ENCODE measurements at places on chromosomes 5 and 9.

DNA sequence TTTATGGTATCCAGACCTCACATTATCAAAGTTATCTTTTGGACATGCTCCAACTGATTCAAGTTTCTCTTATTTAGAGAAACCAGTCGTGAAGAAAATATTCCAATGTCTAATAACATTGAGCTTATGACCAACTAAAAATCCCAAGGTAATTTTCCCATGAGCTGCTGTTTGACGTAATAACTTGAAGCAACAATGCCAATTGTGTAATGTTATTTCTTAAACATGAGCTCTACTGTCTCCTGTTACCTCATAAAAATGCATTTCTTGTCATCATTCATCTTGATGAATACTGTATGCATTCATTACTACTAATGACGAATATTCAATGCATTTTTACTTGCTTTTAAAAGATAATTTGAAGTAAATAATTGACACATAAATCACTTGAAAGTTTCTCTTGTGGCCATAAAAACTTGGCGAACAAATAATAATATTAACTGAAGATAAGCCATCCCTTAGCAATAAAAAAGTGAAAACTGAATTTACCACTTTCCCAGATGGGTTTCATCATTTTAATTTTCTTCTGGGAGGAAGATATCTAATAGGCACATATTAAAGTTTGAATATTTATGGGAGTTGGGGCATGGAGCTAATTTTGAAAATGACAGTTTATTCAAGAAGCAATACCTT, 424 bp upstream of the MARCOL start:
- no peak for DNase-seq

DNA sequence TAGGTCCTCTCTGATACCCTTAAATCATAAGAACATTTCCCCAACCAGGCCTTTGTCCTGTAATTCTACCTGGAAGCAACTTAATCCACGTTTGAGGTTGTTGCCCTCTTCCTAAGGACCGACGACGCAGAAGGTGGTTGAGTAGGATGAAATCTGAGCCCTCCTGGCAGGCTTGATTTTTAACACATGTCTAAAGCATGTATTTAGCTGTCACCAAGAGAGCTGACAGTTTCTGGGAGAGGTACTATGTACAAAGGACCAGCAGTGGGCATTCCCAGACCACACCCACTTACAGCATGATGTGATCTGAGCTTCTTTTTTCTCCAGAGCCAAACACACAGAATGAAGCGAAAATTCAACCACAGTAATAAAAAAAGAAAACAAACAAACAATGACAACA, 260.9 kb downstream of the SH3GL2 start:
- DNase-seq: no peak

DNA sequence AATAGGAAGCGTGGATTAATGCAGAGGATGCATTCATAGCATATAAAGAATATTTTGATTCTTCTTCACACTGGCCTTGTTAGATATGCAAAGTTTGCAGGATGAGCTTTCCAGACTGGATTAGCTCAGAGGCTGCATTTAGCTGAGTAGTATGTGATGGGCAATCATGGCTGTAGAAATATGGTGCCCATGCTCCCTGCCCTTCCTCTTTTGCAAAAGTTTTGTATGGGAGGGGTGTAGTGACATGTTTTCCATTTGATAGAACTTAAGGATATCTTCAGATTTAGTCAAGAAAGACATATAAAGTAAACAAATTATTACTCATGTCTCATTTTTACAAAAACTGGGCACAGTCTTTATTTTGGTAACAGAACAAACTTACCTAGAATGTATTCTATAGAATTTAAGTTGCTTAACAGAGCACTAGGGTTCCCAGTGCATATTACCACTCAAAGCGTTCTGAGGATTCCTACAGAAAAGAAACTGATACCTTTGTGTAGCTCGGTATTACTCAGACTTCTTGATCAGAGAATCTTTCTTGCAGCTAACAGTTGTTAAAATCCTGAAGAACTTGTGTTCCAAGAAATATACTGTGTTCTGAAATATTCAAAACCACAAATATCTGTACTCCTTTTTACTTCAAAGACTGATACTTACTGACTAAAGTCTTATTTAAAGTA, 9.8 kb downstream of the GTF3C4 start:
- DNase-seq: no peak

- no peak for DNase-seq
Observed at GRCh38 chr5:111930905-111931461, 174.0 kb upstream of the NREP start.

DNA sequence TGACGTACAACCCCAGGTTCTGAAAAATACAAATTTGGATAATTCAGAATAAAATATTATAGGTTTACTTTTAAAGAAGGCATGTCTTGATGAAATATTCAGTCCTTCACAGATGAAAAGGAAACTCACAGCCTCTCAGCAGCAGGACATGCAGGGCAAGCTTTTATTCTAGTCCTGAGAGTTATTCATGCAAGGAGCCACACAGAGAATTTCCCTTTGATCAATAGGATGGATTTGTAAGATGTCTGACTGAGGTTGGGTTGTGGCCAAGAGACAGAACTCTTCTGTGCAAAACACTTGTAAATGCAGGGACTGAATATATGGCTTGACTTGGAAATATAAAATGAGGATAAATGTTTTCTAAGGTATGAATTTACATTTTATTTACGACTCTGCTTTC, 48.8 kb upstream of the TBCA start:
- DNase-seq: no peak

- DNase-seq: no peak
Observed at GRCh38 chr9:131446276-131446675, 52.4 kb downstream of the PRRC2B start.

- no peak for DNase-seq
Observed at GRCh38 chr5:69184621-69185020, 4.8 kb upstream of the CENPH start.

DNA sequence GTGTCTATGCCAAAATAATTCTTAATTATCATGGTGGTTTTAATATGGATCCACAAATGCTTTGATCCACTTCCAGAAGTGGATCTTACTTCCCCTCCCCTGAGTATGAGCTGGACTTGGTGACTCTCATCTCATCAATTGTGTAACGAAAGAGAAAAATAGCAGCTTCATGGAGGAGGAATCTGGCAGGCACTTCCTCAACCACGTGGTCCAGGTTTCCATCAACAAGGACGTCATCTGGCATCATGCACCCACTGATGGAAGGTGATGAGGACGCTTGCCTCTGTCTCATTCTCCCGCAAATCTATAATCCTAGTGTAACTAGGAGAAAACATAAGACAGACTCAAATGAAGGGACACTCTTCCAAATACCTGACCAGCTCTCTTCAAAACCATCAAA, 54.6 kb upstream of the S1PR3 start:
- no peak for DNase-seq

GRCh38 chr9:86893811-86894490, 53.4 kb downstream of the GAS1 start:
- DNase-seq: no peak

DNA sequence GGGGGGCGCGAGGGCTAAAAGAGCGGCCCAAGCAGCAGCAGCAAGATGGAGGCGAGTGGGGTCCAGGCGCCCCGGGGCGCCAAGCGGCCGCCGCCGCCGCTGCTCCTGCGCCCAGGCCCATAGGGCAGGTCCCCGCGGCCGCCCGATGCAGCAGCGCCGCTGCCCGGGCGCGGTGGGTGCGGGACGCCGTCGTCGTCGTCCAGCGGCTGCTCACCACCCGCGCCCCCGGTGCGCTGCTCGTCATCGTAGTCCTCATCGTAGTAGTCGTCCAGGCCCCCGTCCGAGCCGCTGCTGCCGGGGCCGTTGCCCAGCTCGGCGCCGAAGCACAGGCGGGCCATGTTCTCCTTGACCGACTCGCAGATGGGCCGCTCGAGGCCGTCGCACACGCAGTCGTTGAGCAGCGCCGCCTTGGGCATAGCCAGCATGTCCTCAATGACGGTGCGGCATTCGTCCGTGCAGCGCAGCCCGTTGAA, 1.5 kb downstream of the GAS1 start:
- DNase-seq: no peak

DNA sequence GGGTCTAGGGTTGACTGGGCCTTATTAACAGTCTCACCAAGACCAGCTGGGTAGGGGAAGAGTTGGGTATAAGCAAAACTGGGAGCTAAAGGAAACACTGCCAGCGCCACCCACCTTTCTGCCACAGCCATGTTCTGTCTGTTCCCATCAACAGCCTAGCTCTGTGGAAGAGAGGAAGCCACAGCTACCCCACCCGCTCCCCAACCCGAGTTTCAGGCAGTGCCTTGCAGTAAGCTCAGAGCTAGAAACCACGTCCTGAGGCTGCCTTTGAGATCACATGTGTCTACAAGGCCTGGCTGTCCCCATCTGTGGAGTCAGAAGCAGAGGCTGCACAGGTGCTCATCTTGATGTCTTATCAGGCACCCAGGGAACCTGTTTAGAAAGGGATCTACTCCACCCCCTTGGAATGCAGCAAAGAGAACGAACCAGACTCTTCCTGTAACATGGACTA, 15.3 kb downstream of the HNRNPH1 start:
- DNase-seq: peak; percentile 47

GRCh38 chr9:134534661-134535080, 106.9 kb upstream of the COL5A1 start:
- DNase-seq: no peak

GRCh38 chr9:69961843-69962242, 81.8 kb upstream of the MAMDC2 start:
- DNase-seq: no peak

- no peak for DNase-seq
Observed at GRCh38 chr5:169804861-169805260, 167.8 kb downstream of the DOCK2 start.

- no peak for DNase-seq
Observed at GRCh38 chr9:34413231-34413852, 36.6 kb upstream of the MYORG start.

- DNase-seq: no peak
Observed at GRCh38 chr5:102937894-102938293, 182.0 kb downstream of the GIN1 start.

DNA sequence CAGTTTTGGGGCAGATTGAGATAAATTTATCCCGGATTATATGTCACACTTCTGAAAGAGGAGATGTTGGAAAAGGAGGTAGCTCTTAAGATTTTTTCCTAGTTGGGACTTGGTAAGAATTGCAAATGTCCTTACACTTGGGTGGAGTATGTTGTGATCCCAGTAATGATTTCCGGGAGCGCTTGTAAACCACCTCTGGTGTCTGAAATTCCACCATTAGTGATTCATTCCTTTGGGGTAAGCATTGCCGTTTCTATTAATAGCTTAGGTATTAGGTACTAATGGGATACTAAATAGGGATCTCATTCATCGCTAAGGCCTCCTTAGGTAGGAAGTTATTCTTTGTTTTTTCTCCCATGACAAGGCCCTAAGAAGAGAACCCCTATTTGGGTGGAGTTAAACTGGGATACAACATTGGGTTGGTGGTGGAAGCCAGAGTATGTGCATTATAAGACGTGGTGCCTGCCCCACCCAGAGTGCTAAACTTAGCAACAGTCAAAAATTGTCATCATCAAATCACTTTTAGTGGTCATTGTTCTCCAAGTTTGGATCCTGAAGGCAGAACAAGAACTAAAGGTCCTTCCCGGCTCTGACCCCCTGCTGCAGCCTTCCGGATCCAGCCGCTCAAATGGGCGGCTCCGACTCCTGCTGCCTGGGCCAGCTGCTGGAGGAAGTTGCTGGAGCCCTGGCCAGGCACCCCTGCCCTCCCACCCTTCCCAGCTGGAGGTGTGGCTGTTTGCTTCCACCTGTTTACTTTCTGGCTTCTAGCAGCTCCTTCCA, 31.7 kb upstream of the DAB2IP start:
- no peak for DNase-seq

GRCh38 chr9:73775757-73776156, 624.1 kb downstream of the ANXA1 start:
- DNase-seq: no peak

- no peak for DNase-seq
Observed at GRCh38 chr5:97508864-97509263, 325.8 kb upstream of the RIOK2 start.

GRCh38 chr5:52895572-52896413, 93.4 kb upstream of the ITGA2 start:
- DNase-seq: no peak

- DNase-seq: no peak
Observed at GRCh38 chr5:130099008-130099407, 194.7 kb downstream of the CHSY3 start.

DNA sequence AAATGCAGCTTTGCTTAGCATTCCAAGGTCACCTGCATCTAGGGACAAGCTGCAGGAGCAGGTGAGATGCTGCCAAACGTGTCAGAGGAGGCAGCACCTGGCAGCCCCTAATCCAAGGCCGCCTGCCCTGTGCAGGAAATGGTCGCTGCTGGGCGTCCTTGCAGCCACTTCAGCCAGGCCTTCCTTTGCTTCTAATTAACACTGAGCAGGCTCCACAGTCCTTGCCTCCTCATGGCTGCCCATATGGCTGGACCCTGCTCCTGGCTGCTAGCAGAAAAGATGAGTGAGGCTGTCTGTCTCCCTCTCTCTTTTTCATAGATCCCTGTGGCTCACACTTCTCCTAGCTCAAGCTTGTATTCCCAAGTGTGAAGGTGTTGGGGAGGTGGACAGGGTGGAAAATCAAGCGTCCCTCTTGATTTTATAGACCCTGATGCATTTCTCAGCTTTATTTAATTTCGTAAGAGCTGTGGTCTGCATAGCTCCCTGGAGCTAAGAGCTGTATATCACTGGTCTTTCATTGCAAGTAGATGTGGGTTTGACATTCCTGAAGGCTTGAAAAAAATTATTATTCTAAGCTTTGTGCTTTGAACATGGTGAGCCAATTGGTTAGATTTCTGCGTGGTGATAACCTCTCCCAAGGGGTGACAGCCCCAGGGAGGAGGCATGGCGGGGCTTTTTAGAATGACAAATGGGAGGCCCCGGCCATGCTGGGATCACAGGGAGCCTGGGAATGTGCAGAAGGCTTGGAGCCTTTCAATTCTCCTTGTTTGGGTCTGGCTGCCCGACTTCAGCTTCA, 193.8 kb downstream of the SLIT3 start:
- DNase-seq: no peak

DNA sequence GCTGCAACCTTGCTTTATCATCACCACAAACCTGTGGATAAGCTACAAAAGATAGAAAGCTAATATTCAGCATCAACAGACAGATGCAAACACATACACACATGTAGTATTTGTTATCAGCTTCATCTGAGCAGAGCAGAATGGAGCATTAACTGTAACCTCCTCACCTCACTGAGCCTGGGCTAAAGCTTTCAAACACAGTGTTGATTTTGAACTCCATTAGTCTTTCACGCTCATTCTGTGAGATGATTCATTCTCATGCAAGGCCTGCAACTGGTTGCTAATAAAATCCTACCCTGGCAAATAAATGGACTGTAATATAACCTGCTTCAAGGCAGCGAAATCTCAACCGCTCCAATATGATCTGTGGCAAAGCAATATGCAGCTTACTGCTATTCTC, 1360.6 kb upstream of the ACO1 start:
- DNase-seq: no peak

GRCh38 chr9:33638391-33638915, 114.4 kb downstream of the ANKRD18B start:
- no peak for DNase-seq

GRCh38 chr9:121842612-121842978, 191.2 kb downstream of the DAB2IP start:
- no peak for DNase-seq

GRCh38 chr9:109471475-109472393, 26.4 kb downstream of the PTPN3 start:
- DNase-seq: no peak

Measured in head of caudate nucleus (tissue), 42 donors.